ENCODE measurements at places on chromosomes 7 and 10. TPM values are rescaled to one million over a fixed set of nuclear protein-coding genes. Genes with fewer than 3 reads are reported as not detected.

Gene CFTR
- total RNA-seq, result not detected

DNA sequence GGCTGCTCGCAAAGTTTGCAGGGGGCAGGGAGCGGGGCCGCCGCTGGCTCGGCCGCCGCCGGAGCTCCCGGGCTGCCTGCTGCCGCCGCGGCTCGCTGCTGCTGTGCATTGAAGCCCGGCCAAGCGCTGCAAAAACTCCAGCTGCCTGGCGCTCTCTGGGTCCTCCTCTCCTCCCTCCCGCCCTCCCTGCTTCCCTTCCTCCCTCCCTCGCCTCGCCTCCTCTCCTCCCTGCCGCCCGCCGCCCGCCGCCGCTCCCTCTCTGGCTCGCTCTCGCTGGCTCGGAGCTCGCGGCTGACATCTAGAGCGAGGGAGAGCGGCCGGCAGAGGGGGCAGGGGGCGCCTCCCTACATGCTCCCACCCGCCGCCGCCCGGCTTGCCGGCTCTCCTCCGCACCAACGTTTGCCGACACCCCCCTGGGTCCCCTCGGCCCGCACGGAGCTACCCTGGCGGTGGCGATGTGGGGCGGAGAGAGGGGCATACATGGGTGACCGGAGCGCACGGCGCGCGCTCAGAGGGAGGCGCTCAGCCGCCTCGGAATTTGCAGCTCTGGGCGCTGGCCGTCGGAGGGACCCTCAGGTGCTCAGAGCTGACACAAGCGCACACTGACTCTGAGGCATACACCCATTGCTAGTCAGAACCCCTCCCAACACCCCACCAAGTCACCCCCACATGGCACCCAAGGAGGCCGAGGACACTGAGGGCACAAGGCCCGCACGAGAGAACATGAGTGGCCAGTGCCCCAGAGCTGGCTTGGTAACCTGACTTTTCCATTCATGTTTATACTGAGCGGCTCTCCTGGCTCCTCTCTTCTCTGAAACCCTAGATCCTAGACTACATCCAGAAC, 1.2 kb upstream of the PLXNA4 start:
- peak; percentile 98 for DNase-seq
- peaks cover 3% of the 10 kb centered on the region for H3K4me1 ChIP-seq
- peak overlapping the region; percentile 55 for H3K4me3 ChIP-seq
- peaks cover 35% of the 10 kb centered on the region for H3K27me3 ChIP-seq

Gene GRK5
- total RNA-seq, result 1.5 TPM

DNA sequence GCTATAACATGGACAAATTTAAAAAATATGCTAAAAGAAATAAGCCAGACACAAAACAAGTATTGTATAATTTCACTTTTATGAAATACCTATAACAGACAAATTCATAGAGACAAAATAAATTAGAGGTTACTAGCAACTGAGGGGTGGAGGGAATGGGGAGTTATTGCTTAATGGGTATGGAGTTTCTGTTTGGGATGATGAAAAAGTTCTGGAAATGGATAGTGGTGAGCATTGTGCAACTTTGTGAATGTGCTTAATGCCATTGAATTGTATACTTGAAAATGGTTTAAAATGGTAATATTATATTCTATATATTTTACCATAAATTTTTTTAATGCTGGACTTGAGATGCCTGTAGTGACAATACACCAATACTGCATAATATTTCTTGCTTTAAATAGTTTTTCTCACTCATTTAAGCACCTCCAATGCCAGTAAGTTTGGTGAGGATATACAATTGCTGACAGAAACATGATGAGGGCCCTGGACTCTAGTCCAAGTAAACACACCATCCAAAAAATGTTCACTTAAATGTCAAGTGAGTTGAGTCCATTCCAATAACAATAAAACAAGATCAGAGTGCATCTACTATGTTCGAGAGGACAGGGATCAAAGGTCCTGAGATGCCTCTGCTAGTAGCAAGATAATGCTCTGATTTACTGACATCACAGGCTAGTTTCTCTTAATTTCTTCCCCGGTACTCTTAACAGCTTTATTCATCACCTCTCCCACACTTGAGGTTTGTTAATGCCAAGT, 71.9 kb downstream of the NT5C2 start:
- no peak overlapping the region for H3K4me3 ChIP-seq
- H3K27me3 ChIP-seq, result no peaks in the 10 kb centered on the region
- peaks cover 28% of the 10 kb centered on the region for H3K4me1 ChIP-seq

Data from osteoblast (primary cell).